ENCODE measurements at places on chromosomes 7 and 10.

- DNase-seq = no peak
Measured at GRCh38 chr7:46881507-46882127, 700.3 kb downstream of the TNS3 start.

DNA sequence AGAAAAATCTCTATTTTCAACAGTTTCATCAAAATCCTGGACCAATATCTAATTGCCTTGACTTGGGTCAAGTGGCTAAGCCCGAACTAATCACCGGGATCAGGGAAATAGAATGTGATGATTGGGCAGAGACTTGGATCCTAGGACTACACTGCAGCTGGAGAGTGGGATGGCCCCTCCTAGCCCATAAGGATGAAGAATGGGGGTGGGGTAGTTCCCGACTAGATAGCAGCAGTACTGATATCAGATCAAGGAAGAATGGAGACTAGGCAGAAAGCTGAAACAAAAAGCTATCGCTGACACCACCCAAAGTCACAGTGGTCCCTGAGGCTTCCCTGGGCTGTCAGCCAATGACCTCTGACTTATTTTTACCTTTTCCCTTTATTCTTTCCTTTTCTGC is 160.4 kb upstream of the PHYHIPL start:
- no peak for DNase-seq

GRCh38 chr7:52294942-52295341 is 740.5 kb upstream of the POM121L12 start:
- no peak for DNase-seq

DNA sequence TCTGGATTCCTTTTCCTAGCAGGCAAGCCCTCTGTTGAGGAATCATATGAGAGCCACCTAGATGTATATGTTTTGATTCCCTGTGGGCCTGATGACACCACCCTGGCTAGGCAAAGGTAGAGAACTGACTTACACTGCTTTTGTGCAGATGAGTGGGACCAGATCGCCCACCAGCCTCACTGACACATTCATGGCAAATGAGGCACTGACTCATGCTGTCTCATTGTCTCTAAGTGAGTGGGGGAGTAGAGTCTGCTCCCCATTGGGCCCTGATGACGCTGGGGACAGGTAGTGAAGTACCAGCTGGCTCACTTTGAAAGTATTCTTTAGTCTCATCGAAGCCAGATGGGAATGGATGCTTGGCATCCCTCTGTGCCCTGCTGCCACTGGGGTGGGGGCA is 326.3 kb downstream of the ABCA13 start:
- DNase-seq = no peak

DNA sequence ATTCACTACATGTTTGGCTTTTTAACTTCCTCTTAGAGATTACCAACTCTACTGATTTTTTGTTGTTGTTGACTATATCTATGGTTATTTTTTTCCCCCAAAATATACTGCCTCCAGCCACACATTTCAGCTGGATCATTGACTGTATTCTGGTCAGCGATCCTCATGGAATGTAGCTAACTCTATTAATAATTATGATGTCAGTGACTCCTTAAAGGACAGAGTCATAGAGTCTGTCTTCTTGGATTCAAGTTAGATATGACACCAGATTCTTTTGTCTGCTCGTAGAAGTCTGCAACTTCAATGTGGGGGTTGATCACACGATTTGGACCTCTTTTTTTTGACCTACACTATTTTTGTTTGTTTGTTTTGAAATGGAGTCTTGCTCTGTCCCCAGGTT is 33.2 kb downstream of the UBN2 start:
- no peak for DNase-seq

DNA sequence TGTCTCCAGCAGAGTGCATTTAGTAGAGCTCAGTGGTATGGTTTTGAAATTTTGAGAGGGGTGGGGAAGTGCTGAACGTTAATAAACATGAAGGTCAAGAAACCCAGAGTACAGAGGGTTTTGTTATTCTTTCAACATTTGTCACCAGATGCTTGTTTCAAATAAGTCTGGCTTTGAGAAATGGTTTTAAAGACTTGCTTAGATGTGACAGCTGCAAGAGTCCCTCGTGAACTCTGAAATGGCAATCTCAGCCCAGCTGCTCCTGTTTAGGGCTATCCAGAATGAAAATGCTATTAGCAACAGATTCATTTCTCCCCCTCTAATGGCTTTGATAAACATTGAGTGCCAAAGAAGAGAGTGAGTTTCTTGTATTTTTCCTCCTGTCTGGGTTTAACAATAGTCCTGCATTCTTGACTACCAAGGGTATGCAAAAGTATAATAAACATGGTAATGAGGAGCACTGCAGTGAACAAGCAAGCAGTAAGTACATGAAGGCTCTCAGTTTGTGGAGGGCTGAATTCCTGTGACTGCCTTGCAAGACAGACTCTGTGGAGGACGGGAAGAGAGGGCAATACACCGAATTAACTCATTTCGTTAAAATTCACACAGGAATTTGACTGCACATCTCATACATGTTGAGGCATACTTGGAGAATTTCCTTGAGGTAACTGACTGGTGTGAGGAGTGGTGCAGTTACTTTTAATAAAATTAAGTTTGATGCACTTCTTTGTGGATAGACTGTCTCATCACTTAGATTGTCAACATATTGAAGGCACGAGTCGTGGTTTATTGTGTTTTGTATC is 490.9 kb downstream of the REEP3 start:
- no peak for DNase-seq

DNA sequence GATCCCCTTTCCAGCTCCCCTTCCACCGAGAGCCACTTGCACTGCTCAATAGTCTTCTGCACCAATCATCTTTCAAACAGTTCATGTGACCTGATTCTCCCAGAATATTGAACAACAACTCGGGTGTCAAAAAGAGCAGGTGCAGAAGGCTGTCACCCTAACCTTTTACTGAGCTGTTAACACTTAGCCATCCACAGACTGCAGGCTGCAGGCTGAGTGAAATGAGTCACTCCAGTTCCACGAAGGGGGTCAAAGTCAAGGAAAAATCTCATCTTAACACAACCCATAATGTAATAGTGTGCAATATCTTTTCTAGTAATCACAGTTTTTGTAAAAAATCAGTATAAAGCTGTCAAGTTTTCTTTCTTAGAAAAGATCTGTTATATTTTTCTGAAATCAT is 63.1 kb downstream of the MTPAP start:
- no peak for DNase-seq

GRCh38 chr10:30510184-30510931 is 76.4 kb downstream of the MAP3K8 start:
- no peak for DNase-seq
